ENCODE measurements at places on chromosomes 16 and 17. TPM values are rescaled to one million over a fixed set of nuclear protein-coding genes. Genes with fewer than 3 reads are reported as not detected.

Gene WDR59
- 46.3 TPM for polyA plus RNA-seq

Gene CCDC144A
- 0.24 TPM for polyA plus RNA-seq

Gene GNAO1
- 2.8 TPM for polyA plus RNA-seq

Gene ZNF469
- polyA plus RNA-seq = 0.09 TPM

Gene NOD2
- polyA plus RNA-seq = not detected

Gene ALDOC
- polyA plus RNA-seq = 177 TPM

Gene PSMD12
- polyA plus RNA-seq = 58.9 TPM

Gene CASKIN2
- polyA plus RNA-seq = 18.1 TPM

Gene TPSD1
- polyA plus RNA-seq = not detected

Gene KREMEN2
- polyA plus RNA-seq = 2.5 TPM

Gene KCNJ18
- polyA plus RNA-seq = not detected

Gene SPIRE2
- polyA plus RNA-seq = 3.8 TPM

Gene SLC47A2
- polyA plus RNA-seq = 0.37 TPM

Gene CAVIN1
- 61.3 TPM for polyA plus RNA-seq

Gene MEOX1
- polyA plus RNA-seq = not detected

Data from cardiac muscle cell (in vitro differentiated cells and primary cell).